ENCODE measurements at places on chromosomes 2 and 18.

DNA sequence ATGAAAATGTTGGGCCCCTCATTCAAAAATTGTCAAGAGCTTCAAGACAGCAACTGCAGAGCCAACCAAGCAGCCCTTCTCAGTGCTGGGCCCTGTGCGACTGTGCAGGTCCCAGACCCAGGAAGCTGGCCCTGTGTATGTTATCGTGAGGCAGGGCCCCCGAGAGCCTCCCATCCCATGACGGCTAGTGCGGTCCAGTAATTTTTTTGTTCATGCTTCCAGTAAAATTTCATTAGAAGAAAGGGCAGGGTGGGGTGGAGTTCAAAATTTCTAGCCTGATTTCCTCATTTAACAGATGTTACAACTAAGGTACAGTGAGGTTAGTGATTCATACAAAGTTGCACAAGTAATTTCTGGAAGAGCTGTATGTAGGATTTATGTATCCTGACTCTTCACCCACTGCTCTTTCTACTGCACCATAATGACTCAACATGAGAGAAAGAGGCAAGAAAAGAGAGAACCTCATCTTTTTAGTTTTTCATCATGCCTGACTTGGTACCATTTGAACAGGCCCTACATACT is 105.5 kb downstream of the ZEB2 start:
- DNase-seq = no peak

DNA sequence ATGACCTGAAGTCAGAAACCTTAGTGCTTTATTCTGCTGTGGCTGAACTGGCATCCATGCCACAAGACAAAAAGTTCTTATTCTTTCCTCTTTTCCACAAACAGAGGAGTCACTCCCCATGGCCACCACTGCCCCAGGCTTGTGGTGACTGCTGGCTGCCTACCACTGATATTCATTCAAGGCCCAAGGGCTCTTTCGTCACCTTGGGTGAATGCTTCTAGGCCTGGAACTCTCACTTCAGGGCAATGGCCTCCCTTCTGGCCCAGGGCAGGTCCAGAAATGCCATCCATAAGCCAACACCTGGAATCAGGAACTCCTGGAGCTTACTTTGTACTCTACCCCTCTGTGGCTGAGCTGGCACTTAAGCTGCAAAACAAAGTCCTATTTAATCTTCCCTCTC is 109.8 kb downstream of the NAT8 start:
- DNase-seq = no peak

GRCh38 chr2:235934059-235934773 is 234.0 kb downstream of the GBX2 start:
- no peak for DNase-seq

- no peak for DNase-seq
Observed at GRCh38 chr2:5493256-5493655, 198.9 kb upstream of the SOX11 start.

DNA sequence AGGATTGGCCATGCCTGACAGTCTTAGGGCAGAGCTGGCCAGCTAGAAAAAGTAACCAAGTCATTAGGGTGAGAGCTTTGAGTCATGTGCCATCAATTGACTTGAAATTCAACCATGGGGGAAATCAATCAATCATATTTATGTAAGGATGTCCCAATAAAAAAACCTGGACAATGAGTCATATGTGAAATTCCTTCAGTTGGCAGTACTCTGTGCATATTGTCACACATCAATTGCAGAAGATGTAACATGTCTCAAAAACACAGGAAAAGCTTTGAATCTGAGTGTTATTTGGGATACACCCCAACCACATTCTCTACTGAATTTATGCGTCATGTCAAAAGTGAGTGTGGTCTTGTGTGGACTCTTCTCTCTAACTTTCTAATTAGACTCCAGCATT is 1004.1 kb upstream of the NRXN1 start:
- DNase-seq = no peak

DNA sequence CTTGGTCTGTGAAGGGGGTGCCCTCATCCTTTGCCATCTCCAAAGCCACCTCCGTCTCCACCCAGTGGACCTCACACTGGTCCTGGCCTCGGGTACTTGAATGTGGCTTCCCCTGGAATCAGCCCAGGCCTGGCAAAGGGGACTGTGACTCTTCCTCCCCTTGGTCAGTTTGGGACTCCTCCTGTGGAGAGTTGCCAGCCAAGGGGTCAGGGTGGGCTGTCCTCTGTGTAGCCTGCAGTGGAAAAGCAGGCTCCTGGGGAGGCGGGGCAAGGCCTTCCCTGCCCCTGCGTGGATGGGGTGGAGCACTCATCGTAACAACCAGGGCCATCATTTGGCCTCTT is 59.8 kb downstream of the INHBB start:
- DNase-seq = no peak

- DNase-seq = no peak
Observed at GRCh38 chr18:11654736-11655605, 34.1 kb upstream of the GNAL start.

GRCh38 chr2:70785137-70785911 is 5.1 kb downstream of the FIGLA start:
- no peak for DNase-seq

- DNase-seq = no peak
Observed at GRCh38 chr2:2950403-2950952, 427.1 kb downstream of the EIPR1 start.

GRCh38 chr18:76727589-76727988 is 94.8 kb upstream of the ZNF236 start:
- DNase-seq = no peak

DNA sequence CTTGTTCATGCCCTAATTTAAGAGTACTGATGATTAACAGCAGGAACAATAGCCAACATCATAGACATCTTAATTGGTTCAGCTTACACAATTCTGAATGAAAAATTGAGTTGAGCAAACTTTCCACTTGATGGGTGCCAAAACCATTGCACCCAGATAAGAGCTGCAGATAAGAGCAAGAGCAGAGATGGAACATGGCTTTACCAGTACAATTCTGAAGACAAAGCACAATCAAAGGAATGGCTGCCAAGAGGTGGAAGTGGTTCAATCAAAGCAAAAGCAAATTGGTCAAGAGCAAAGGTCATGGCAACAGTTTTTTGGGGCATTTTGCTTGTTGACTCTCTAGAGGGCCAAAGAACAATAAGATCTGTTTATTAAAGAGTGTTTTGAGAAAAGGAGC is 65.6 kb upstream of the ATP5MC3 start:
- no peak for DNase-seq

- DNase-seq = no peak
Observed at GRCh38 chr18:47801817-47802216, 128.6 kb downstream of the SMAD2 start.

- no peak for DNase-seq
Observed at GRCh38 chr18:51020536-51020935, 9.5 kb upstream of the SMAD4 start.

DNA sequence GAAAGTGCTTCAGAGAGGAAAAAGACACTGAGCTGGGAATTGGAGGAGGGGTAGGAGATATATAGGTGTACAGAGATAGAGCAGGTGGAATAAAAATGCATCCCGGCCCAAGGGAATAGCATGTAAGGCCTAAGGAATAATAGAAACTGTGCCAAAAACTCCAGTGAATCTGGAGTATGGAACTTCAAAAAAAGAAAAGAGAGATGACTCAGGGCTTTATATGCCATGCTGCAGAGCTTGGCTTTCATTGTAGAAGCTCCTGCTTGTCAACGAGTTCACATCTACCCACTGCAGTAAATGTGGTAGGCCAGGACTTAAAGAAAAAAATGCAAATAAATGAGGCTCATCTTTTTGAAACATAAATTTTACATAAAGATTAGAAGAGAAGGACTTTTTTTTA is 131.8 kb downstream of the MREG start:
- DNase-seq = no peak

- no peak for DNase-seq
Observed at GRCh38 chr18:52046842-52047241, 293.2 kb upstream of the DCC start.

- DNase-seq = no peak
Observed at GRCh38 chr2:9536504-9536903, 19.1 kb downstream of the ADAM17 start.

- DNase-seq = no peak
Observed at GRCh38 chr2:57894381-57894780, 152.2 kb upstream of the VRK2 start.

- no peak for DNase-seq
Observed at GRCh38 chr2:203908797-203909185, 27.8 kb upstream of the ICOS start.

DNA sequence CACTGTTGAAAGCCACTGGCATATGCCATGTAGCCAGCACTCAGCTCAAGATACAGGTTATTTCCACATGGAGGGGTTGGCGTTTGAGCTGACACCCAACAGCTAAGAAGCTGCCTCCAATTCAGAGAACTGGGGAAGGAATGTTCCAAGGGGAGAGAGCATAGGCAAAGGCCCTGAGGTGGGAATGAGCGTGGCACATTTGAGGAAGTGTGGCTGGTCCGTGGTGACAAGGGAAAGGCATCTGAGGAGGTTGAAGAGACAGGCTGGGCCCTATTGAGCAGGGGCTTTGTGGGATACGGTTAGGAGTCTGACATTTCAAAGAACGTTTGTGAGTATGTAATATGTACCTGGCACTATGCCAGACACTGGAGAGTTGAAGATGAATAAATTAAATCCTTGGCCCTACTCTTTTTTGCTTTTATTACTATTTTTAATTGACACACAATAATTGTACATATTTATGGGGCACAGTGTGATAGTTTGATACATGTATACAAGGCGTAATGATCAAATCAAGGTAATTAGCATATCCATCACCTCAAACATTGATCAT is 27.6 kb upstream of the TMBIM1 start:
- DNase-seq = no peak

GRCh38 chr2:12302140-12302539 is 414.6 kb upstream of the TRIB2 start:
- DNase-seq = no peak

DNA sequence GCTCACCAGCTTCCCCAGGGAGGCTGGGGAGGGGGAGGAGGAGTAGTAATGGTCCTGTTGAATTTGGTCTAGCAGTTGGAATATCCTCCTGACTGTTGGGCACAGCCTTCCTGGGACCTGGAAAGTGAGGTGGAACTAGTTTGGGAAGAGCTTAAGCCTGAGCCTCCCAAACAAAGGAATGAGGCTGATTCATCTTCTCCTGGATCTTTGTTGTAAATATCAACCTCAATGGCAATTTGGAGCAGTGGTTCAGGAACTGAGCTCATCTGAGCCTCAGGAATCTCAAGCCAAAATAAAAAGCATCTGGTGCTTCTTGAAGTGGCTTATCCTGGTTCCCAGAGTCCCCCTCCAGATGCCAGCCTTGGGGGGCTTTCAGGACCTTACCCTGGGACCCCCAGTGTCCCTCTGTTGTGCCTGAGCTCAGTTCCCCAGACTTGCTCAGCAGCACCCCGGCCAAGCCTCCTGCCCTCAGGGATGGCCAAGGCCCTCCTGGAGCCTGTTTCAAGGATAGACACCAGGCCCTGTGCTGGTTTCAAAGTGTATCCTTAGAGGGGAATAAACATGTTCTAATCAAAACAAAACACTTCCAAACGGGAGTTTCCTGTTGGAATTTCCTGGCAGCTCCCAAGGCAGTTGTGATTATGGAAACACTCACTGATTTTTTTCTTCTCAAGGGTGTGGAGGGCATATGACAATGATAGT is 112.6 kb downstream of the DDX1 start:
- no peak for DNase-seq

DNA sequence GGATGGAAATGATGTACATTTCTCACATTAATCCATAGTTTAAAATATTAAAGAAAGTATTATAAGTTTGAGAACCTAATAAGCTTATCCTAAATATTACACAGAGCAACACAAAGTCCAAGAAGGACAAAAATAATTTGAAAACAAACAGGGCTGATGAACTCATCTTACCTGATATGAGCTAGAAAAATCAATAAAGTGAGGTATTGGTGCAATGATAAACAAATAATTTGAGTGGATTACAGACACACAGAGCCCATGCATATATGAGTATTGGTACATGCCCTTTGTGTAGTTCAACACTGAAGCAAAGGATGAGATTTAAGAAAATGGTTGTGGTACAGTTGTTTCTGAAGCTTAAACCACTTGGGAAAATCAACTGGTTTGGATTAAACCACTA is 1139.0 kb downstream of the SUCLG1 start:
- no peak for DNase-seq

GRCh38 chr2:119879502-119879901 is 119.8 kb downstream of the PTPN4 start:
- DNase-seq = no peak

GRCh38 chr2:217396165-217396564 is 536.3 kb upstream of the TNP1 start:
- no peak for DNase-seq

GRCh38 chr2:43082111-43082894 is 144.1 kb downstream of the ZFP36L2 start:
- no peak for DNase-seq

GRCh38 chr2:111243295-111243694 is 122.6 kb downstream of the BCL2L11 start:
- no peak for DNase-seq

DNA sequence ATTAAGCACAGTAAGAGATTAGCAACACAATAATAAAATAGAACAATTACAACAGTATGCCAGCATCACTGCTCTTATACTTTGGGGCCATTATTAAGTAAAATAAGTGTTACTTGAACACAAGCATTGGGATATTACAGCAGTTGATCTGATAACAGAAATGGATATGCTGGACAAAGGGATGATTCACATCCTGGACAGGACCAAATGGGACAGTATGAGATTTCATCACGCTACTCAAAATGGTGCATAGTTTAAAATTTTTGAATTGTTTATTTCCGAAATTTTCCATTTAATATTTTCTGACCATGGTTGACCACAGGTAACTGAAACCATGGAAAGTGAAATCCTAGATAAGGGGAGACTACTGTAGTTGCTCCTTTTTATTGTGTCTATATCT is 138.2 kb downstream of the UBR3 start:
- DNase-seq = no peak

DNA sequence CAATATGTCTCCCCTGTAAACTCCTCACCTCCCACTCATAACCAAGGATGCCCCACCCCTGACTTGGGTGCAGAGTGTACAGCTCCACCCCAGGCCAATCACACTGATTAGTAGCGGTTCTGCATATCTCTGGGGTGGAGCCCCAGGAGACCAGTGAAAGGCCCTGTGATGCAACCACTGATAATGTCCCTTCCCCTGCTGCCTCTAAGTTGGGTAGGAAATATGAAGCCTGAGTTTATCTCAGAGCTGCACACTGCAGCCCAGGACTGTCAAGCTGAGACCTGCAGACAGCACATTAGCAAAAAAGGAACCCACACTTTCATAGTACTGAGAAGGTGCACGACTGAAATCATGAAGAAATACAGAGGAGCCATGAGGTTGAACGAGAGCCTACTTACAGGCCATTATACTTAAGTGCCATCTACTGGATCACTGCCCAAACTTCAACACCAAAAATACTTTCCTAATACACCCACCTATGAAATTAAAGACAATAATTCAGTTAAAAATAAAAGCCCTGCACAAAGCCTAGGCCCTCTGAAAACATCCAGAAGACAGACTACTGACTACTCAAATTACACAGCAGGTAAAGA is 455.4 kb upstream of the LRRTM4 start:
- DNase-seq = no peak

DNA sequence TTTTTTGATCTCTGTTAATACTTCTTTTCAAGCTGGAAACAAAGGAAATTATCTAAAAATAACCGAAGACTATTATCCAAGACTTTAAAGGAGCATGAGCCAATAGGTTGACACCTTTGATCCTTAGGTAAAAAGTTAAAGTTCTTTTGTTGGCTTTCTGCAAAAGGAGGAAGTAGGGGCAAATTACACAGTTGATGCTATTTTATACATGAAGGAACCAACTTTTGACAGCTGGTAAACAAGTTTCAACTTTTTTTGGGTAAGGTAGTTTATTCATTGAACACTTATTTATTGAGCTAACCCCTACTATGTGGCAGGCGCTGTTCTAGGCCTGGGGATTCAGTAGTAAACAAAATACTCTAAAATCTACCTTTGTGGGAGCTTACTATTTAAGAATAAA is 66.6 kb upstream of the ZEB2 start:
- no peak for DNase-seq
